DMS 273 treated with DMSO at 0.1 percent for 48 hours (cell line): ENCODE measurements at places on chromosomes 6 and 20.

- no peak for DNase-seq
These were observed 283.7 kb upstream of the AGPAT4 start for GRCh38 chr6:161557333-161558107.

DNA sequence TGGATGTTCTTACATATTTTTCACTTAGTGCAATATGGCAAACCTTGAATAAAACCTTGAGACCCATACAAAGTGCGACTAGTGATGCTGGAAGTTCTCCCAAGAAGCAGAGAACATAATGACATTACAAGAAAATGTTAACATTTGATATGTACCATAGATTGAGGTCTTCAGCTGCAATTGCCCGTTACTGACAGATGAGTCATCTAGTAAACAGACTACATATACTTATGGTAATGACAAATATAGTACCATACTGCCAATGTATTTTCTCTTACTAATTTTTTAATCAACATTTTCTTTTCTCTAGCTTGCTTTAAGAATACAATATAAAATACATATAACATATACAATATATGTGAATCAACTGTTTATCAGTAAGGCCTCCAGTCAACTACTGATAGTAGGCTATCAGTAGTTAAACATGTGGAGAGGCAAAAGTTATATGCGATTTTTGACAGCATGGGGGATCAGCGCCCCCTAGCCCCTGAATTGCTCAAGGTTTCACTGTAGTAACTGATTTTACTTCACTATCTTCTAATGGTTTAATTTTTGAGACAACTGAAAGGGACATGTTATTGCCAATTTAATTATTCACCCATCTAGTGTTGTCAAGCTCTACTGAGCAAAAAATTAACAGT, 166.7 kb upstream of the ADGRB3 start:
- DNase-seq = no peak

GRCh38 chr6:33679761-33680160, 31.7 kb downstream of the UQCC2 start:
- no peak for DNase-seq

DNA sequence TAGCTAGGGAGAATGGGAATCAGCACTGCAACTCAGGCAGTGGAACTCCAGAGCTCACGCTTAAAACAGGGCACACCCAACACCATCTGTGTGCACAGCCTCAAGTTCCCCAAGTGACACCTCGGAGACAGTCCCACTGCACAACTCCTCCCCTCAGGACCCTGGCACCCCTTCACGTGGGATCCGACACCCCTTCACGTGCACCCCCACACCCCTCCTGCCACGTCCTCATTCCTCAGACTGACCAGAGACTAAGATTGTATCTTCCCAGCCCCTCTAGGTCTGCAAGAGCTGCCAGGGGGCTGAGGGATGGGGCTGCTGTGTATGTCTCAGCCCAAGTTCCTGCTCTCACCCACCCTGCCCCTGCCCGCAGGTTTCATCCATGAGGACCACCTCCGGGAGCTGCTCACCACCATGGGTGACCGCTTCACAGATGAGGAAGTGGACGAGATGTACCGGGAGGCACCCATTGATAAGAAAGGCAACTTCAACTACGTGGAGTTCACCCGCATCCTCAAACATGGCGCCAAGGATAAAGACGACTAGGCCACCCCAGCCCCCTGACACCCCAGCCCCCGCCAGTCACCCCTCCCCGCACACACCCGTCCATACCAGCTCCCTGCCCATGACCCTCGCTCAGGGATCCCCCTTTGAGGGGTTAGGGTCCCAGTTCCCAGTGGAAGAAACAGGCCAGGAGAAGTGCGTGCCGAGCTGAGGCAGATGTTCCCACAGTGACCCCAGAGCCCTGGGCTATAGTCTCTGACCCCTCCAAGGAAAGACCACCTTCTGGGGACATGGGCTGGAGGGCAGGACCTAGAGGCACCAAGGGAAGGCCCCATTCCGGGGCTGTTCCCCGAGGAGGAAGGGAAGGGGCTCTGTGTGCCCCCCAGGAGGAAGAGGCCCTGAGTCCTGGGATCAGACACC, 7.6 kb downstream of the MYL9 start:
- DNase-seq = no peak

DNA sequence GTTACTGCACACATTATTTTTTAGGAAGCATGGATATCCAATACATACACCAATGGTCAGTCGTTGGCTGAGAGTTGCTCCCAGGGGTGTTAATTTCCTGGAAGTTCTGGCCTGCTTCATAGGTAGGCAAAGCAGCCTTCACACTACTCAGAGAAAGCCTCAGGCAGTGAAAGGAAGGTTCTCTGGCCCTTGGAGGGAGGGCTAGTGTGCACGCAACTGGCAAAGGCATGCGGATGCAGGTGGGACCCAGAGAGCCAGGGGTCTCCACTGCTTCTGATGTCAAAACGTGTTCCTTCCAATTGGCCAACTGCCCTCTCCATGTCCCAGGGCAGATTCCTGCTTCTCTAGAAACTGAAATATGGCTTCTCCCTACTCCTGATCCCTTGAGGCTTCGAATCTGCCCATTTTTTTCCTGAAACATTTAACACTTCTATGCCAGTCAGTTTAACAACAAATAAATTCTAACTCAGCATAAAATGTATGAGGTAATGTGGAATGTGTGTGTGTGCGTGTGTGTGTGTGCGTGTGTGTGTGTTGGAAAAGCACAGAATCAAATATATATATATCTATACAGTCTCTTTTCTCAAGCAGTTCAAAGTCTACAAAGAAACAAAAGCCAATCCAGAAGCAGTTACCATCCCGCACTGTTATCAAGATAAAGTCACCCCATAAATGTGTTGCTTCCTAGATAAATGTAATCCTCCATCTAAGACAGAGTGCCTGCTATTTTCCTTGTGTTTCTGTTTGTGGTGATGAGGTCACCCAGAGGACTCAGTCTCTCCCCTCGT, 94.0 kb upstream of the HIVEP1 start:
- DNase-seq = no peak

DNA sequence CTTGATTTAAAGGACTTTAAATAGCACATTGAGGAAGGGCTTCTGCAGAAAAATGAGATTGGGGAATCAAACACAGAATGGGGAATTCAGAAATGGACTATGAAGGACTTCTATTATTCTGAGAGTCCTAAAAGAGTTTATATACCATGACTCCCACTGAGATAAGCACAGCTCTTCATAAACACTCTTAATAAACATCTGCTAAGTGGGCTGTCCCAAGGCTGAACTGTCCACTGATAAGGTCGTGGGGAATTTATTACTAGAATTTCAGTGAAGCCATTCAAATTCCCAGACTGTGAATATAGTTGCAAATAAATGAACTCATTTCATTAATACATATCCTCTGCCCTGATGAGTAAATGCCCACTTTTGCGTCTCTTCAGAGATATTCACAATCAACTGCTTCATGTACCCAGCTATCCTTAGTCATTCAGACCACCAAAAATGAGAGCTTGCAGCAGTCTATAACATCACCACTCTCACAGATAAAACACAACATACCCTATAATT, 468.2 kb upstream of the RUNX2 start:
- no peak for DNase-seq

GRCh38 chr6:101486726-101487125, 93.2 kb downstream of the GRIK2 start:
- DNase-seq = no peak

GRCh38 chr20:61710108-61710507, 355.6 kb downstream of the TAF4 start:
- no peak for DNase-seq

- no peak for DNase-seq
These were observed 12.8 kb upstream of the FANCE start for GRCh38 chr6:35439308-35439707.

DNA sequence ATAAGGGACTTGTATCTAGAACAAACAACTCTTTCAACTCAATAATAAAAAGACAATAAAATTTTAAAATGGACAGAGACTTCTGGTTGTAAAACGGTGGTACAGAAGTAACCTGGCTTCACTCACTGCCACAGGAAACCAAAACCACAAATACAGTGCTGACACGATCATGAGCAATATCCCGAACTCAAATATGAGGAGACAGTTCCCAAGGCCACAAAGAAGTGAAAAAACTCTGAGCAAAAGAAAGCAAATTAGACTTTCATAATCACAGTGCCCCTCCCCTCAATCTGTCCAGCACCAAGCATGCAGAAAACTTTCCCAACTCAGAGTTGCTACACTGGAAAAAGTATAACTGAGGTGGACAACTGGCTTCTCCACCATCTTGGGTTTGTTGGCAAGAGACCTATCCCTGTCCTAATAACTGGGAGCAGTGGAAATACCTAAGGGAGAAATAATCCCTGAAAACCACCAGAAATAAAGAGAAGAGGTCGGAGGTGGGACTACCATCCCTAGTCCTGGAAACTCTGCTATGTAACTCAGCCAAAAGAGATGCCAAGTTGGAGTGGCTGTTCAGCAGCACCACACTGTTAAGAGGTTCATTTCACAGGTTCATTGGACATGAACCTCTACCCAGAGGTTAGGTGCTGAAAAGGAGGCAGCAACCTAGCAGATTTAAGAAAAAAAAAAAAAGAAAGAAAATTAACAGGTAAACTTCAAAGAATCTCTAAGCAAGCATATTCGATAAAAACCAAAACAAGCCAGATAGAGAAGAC, 55.5 kb downstream of the REV3L start:
- no peak for DNase-seq

DNA sequence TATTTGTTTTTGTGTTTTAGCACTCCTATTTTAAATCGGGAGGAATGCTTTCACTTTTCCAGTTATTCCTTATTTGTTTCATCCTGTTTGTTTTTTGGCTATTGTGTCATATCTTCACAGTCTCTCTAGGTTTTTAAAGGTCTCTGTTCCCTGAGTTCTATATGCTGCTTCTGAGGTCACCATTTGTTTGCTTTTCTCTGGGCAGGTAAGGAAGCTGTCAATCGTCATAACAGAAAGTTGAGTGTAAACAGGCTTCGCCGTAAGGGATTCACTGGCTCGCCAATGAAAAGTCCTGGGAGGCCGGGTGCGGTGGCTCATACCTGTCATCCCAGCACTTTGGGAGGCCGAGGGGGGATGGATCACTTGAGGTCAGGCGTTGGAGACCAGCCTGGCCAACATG, 48.7 kb upstream of the RPS6KA2 start:
- DNase-seq = no peak

- DNase-seq = no peak
These were observed 277.6 kb upstream of the CDH4 start for GRCh38 chr20:60974441-60974945.

GRCh38 chr6:149938571-149939355, 3.1 kb upstream of the ULBP2 start:
- DNase-seq = no peak

- DNase-seq = no peak
These were observed 1226.1 kb downstream of the GRIK2 start for GRCh38 chr6:102619585-102619984.

DNA sequence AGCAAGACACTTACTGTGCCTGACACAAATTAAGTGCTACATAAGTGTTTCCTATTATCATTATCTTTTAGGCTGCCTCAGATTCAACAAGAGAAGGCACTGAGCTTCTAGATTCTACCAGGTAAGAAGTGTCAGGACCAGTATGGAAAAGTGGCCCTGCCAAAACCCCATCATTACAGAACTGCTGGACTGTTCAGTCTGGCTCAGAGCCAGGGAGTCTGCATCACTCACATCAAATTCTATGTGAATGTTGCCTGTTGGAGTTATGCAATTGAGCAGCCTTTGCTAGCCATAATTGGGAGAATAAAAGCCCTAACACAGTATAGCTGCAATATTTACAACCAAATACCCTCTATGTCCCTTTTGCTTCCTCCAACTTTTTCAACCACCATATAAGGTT, 70.9 kb downstream of the ATG5 start:
- DNase-seq = no peak

- no peak for DNase-seq
These were observed 8.4 kb upstream of the NR2E1 start for GRCh38 chr6:108157234-108157980.

DNA sequence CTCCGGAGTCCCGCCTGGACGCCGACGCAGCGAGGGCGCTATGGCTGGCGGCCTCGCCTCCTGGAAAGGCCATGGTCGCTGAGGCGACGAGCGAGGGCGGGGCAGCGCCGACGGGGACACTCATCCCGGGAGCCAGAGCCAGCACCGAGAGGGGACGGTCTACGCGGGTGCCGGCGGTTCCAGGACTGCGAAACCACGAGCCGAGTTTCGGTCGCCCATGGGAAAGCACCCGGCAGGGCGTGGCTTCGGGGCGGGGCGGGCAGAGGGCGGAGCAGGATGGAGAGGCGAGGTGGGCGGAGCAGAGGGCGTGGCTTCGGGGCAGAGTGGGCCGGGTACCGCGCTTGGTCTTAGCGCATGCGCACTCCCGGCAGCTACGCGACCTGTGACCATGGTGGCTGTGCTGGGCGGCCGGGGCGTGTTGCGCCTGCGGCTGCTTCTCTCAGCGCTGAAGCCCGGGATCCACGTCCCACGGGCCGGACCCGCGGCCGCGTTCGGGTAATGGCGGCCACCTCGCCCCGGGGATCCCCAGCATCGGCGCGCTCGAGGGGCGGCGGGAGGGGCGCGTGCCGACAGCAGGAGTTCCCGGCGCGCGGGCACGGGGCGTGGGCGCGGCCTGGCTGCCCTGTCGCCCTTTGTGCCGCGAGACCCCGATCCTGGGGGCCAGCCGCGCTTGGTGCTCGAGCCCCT, at the start of gene BPHL:
TSS of gene BPHL (plus strand) at position 359 of the 687 bp plus-strand sequence. CDS start at position 389, 30 bp downstream.
- DNase-seq = peak; percentile 82

- peak; percentile 32 for DNase-seq
These were observed 54.3 kb downstream of the MYLIP start for GRCh38 chr6:16183187-16183664.

GRCh38 chr20:45872626-45873025, 8.4 kb upstream of the ZSWIM1 start:
- DNase-seq = no peak

GRCh38 chr6:39196673-39197091, 32.6 kb downstream of the KCNK5 start:
- DNase-seq = no peak

- no peak for DNase-seq
These were observed 285.3 kb downstream of the CDC5L start for GRCh38 chr6:44672841-44673240.

DNA sequence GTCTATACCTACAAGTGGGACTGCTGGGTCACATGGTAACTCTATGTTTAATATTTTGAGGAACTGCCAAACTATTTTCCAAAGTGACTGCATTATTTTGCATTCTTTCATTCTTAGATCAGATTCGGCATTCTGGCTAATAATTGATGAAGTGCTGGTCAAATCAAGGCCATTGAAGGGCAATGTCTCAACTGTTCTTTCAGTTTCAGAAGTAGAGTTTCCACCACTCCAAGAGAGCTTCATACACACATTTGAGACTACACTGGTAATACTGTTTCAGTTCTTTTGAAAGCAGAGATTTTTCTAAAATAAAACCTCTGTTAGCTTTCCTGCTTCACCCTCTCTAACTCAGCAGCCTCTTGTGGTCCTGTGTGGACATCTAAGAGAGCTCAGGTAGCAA, 154.5 kb downstream of the CFAP61 start:
- DNase-seq = no peak

DNA sequence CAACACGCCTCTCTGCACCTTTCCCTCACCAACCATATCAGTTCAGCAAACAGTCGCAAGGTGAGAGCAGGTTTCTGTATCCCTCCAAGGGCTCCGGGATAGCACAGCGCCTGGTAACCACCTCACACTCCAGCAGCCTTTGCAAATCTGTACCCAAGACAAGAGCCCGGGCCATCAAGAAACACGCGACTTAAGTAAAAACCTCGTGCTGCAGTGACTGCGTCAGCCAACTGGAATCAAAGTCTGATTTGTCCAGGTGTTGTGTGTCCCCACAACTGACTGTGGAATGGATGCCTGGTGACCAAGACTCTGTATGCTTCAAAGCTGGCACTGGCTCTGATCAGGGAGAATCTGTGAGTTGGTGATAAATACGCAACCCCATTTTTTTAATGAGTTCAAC, 74.1 kb downstream of the NINL start:
- DNase-seq = no peak

GRCh38 chr6:4264081-4264480, 128.7 kb upstream of the ECI2 start:
- DNase-seq = no peak
